ENCODE measurements at places on chromosomes 5 and 9.

DNA sequence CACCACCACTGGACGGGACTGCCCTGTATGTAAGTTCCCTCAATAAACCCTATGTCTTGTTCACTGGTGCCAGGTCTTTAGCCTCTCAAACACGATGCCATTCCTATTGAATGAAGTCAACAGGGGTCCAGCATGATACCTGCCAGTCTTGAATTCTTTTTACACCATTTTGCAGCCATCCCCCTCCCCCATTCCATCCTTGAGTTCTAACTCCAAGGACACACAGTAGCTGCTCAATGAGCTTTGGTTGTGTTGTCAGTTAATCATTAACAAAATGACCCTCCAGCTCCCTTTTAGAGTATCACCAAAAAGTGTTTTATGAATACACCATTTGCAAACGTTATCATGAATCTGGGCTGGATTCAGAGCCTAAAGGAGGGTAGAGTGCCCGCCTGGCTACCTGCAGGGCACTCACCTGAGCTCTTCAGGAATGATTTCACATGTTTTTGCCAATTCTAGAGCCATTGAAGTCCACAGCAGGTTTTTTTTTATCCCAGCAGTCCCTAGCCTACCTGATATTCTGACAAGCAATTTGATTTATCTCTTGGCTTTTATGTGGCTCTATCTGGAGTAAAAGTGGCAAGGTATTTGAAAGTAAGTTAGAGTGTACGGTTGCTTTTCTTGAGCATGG is 271.8 kb downstream of the SMARCA2 start:
- DNase-seq: no peak

DNA sequence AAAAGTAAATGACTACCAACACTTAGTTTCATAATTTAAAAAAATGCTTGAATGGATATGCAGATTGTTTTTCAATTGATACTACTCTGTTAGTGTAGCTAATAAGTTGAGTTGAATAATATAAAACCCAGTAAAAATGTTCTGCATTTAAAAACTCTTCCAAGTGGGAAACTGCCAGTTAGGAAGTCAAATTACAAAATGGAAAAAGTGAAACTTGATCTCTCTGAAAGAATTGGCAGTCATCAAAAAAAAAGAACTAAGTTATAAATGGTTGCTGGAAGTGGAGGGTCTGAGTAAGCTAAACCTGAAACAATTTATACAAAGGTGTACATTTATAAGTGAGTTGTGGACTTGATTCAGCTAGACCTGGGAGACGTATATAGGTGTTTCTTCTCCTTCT is 52.4 kb downstream of the VCAN start:
- no peak for DNase-seq

DNA sequence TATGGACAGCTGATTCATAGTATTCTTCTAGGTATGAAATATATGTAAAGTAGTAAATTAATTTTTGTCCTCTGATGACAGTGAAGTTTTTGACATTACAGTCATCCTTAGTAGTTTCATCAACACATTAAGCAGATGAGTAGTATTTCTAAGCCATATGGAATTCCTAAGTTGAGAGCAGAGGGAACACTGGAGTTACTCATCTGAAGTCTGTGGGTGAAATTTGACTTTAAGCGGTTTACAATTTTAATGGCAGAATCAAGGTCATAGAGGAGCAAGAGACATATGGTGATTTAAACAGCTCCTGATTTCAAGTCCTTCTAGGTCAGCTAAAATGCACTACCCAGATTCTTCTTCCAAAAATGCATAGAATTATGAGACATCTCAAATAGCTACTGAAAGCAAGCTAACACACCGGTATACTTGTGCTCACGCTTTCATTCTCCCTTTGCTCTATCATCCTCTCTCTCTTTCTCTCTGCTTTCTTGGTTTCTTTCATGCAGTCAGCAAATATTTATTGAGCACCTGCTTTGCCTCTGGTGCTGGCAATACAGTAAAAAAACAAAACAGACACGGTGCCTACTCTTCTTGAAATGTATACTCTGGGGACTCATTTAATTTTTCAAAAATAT is 235.9 kb downstream of the FER start:
- DNase-seq: no peak

DNA sequence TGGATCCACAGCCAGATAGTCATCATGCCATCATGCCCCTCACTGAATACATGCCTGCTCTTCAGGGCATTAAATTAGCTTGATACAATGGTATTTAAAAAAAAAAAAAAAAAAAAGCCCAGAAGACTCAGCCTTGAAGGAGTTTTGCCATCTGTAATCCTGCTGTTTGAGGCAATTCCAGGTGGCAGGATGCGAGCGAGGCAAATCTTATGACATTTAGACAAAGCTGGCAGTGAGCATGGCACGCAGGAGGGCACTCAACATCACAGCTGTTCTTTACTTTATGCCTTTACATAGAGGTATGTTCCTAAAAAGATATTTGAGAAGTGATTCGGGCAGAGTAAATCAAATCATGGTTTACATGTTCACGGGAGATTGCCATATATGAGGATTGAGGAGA is 692.0 kb upstream of the DMAC1 start:
- DNase-seq: no peak

DNA sequence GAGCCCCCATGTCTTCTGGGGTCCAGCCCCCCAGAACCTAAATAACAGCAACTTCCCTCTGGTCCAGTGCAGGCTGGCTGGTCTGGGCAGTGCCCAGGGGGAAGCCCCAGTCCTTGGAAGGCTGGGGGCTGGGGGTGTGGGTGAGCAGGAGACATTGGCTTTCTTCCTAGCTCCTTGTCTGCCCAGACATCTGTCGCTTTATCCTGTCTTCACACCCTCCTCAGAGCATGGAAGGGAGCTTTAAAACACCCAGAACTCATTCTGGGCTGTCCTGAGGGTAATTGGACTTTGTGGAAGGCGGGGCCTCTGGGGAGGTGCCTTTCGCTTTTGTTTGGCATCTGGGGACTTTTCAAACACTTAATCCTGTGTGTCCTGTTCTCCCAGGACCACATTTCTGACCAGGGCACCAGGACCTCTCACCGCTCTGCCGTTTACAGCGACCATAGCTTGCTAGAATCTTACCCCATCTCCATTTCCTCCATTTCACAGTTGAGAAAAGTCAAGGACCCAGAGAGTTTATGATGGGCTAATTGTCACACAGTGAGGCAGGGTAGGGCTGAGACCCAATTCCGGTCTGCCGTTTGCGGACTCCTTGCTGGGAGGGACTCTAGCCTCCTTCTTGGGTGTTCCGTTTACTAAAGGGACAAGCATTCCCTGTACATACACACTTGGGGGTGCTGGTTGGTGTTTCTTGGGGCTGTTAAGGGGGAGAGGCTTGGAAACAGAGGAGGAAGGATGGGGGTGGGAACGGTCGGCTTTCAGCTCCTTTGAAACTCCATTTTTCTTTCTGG is 1.1 kb downstream of the GSN start:
- no peak for DNase-seq

DNA sequence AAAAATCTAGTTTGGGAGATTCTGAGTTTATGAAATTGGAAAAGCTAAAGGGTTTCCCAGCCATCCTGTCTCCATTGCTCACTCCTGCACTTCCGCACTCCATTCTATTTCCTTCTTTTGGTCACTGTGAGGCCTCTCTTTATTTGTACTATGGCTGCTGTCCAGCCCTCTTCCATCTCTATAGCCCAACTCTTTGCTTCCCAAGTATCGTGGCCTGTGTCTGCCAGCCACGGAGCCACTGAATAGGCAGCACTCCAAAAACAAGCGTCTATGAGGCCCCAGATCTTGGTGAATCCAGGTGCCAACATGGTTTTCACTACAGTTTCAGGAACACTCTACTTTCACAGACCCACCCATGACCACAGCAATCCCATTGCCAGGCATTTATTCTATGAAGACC is 37.2 kb downstream of the GRAMD2B start:
- no peak for DNase-seq

Measured in posterior cingulate gyrus (tissue), 11 donors.